PC-3 (cell line): ENCODE measurements at places on chromosomes 16 and 17. TPM values are rescaled to one million over a fixed set of nuclear protein-coding genes. Genes with fewer than 3 reads are reported as not detected.

- no peaks in the 10 kb centered on the region for H3K4me1 ChIP-seq
- no peaks in the 10 kb centered on the region for H3K27me3 ChIP-seq
- H3K4me3 ChIP-seq, result no peak overlapping the region
- no peak overlapping the region for H3K27ac ChIP-seq
Measured at GRCh38 chr16:17367036-17367435, 103.7 kb downstream of the XYLT1 start.

DNA sequence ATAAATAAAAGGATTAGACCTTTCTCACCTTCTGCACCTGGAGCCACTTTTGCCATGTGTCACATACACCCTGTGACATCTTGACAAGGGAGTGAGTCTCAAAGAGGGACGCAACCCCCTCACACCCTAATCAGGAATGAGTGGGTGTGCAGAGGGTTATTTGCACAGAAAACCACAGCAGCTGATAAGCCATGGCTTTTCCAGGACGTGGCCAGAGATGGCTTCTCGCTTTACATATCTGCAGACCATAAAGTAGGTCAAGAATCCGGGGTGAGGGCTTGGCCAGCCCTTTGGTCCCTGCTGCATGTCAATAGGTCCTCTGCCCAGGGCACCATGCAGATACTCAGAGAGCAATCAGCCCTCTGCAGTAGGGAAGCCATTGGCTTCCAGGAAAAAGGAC lies 2.4 kb upstream of the CD300LF start:
- peaks cover 70% of the 10 kb centered on the region for H3K27me3 ChIP-seq
- DNase-seq, result peak; percentile 31
- H3K36me3 ChIP-seq, result no peaks in the 10 kb centered on the region

GRCh38 chr17:15238676-15239422 lies 26.3 kb downstream of the PMP22 start:
- no peaks in the 10 kb centered on the region for H3K27me3 ChIP-seq
- no peak overlapping the region for H3K27ac ChIP-seq
- DNase-seq, result no peak
- peaks cover 37% of the 10 kb centered on the region for H3K36me3 ChIP-seq
- H3K4me3 ChIP-seq, result no peak overlapping the region
- H3K4me1 ChIP-seq, result no peaks in the 10 kb centered on the region

DNA sequence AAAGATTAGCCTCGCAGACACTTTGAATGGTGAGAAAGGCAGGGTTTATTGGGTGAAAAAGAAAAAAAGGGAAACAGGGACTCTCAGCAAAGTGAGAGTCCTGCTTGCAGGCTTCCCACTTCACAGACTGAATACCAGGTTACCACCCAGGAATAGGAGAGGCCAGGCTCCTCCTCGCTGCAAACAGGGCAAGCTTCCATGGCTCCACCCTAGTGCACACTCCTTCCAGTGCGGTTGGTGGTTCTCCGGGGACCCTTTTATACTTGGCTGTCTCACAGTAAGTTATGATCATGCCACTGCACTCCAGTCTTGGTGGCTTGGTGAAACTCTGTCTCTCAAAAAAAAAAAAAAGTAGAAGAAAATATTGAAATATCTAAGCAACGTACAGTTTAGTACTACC lies 30.5 kb upstream of the CDH8 start:
- no peak for DNase-seq
- H3K36me3 ChIP-seq, result no peaks in the 10 kb centered on the region
- no peak overlapping the region for H3K4me3 ChIP-seq
- H3K27ac ChIP-seq, result no peak overlapping the region

DNA sequence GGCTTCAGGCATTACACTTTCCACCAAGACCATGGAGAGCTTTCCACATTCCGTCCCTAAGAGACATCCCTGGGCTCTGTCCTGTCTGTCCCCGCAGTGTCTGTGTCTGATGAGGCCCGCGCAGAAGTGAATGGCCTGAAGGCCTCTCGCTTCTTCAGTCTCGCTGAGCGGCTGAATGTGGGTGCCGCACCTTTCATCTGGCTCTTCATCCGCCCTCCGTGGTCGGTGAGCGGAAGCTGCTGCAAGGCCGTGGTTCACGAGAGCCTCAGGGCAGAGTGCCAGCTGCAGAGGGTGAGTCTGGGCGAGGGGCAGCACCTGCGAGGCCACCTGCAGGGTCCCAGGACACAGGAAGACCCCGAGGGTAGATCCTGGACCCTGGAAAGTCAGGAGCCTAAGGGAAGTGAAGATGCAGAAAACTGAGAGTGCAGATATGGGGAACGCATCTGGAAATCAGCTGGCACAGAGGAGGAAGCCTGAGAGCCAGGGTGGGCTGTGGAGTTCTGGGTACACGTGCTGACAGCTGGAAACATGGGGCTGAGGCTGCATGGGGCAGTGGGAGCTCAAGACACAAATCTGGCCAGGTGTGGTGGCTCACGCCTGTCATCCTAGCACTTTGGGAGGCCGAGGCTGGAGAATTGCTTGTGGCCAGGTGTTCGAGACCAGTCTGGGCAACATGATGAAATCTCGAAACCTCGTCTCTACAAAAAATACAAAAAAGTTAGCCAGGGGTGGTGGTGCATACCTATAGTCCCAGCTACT lies 8.0 kb downstream of the CCNF start:
- H3K4me1 ChIP-seq, result no peaks in the 10 kb centered on the region
- DNase-seq, result no peak
- H3K4me3 ChIP-seq, result no peak overlapping the region
- no peaks in the 10 kb centered on the region for H3K27me3 ChIP-seq

DNA sequence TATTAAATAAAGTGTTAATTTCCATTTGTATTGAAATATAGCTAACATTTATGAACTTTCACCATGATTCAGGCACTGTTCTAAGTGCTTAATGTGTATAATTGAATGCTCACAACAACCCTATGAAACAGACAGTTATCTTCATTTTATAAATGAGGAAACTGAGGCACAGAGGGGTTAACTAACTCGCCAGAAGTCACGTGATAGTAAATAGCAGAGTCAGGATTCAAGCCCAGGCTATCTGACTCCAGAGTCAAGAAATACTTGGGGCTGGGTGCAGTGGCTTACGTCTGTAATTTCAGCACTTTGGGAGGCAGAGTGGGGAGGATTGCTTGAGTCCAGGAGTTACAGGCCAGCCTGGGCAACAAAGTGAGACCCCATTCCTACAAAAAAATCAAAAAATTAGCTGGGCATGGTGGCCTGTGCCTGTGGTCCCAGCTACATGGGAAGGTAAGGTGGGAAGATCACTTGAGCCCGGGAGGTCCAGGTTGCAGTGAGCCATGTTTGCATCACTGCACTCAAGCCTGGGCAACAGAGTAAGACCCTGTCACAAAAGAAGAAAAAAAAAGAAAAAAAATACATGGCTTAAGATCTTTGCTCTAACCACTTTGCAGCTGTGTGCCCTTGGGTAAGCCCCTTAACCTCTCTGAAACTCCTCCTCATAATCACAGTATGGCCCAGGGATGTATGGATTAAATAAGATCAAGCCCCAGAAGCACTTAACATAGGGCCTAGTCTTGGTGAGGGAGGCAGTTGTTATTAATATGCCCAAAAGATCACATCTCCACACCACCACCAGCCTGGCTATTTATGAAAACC lies 29.0 kb downstream of the WSB1 start:
- H3K27me3 ChIP-seq, result no peaks in the 10 kb centered on the region
- H3K4me1 ChIP-seq, result peaks cover 11% of the 10 kb centered on the region; the same call in 1 of the 2 replicates
- no peak for DNase-seq
- no peak overlapping the region for H3K4me3 ChIP-seq

GRCh38 chr17:27408891-27409290 lies 47.4 kb upstream of the KSR1 start:
- H3K27ac ChIP-seq, result no peak overlapping the region
- H3K36me3 ChIP-seq, result no peaks in the 10 kb centered on the region
- no peak for DNase-seq
- H3K4me3 ChIP-seq, result no peak overlapping the region
- H3K27me3 ChIP-seq, result no peaks in the 10 kb centered on the region; the same call in 1 of the 2 replicates

DNA sequence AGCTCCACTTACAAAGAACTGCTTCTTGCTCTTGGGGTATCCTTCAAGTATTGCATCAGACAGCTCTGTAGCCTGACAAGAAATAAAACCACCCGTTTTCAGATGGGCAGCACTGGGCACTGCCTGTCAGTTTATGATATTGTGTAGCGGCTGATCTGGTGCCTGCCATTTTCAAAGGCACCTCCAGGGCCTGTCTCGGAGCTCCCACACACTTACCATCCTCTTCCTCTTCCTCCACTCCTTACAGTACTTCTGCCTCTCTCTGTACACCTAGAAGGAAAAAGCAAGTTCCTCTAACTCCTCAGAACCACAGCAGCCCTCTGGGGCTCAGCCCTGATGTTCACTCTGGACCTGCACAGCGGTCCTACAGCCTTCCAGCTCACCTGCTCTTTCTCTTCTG lies 4.4 kb downstream of the PSMC3IP start:
- no peak for DNase-seq
- peaks cover 25% of the 10 kb centered on the region; the same call in 1 of the 2 replicates for H3K36me3 ChIP-seq
- no peak overlapping the region for H3K4me3 ChIP-seq

GRCh38 chr16:1354815-1355540 lies 3.2 kb downstream of the GNPTG start:
- no peaks in the 10 kb centered on the region for H3K27me3 ChIP-seq
- no peak for DNase-seq
- H3K27ac ChIP-seq, result no peak overlapping the region
- H3K4me3 ChIP-seq, result no peak overlapping the region
- H3K36me3 ChIP-seq, result peaks cover 2% of the 10 kb centered on the region; the same call in 1 of the 2 replicates

DNA sequence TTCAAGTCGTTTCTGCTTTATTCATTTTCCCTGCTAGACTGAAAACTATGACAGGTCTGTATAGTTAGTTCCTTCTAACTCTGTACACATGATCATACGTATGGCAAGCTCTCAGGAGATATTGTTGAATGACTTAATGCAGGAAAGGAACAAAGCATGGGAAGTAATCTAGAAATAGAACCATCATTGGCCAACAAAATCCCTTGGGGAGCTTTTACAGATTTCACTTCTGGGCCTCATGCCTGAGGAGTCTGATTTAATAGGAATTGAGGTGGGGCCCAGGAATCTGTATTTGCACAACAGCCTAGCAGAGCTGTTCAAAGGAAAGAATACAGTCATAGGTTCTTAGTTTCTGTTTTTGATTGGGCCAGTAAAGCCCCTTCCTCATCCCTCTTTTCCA lies 229.2 kb downstream of the MAP2K6 start:
- H3K4me1 ChIP-seq, result no peaks in the 10 kb centered on the region
- no peak overlapping the region for H3K4me3 ChIP-seq
- no peaks in the 10 kb centered on the region for H3K36me3 ChIP-seq

GRCh38 chr17:21039839-21040575 lies 2.8 kb downstream of the USP22 start:
- peak overlapping the region; percentile 99 for H3K4me3 ChIP-seq
- no peaks in the 10 kb centered on the region for H3K27me3 ChIP-seq
- peaks cover 32% of the 10 kb centered on the region for H3K4me1 ChIP-seq

DNA sequence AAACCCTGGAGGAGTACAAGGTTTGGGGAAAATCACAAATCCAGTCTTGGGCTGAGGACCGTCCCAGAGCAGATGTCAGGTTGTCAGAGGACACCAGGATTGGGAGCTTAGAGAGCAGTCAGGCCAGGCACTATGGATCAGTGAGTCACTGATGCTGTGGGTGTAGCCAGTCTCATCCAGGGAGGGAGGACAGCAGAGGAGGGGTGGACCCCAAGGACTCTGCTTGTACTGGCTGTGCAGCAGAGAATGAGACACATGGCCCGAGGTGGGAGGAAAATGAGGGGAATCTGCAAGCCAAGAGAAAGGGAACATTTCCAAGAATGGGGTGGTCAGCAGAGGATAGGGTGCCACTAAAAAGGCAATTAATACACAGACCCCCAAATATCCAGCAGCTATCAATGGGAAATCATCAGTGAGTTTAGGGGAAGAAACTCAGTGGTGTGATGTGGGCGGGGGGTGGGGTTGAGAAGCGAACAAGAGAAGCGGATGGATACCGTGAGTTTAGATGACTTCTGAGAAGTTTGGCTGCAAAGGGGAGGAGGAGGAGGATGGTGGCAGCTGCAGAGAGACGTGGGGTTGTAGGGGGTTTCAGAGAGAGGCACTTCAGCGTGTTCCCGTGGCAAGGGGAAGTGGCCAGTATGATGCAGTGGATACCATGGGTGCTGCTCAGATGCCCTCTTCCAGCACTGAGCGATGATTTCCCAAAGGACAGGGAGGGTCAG lies 43.9 kb downstream of the ARHGAP27 start:
- DNase-seq, result peak; percentile 24
- H3K4me1 ChIP-seq, result peaks cover 14% of the 10 kb centered on the region
- no peak overlapping the region for H3K4me3 ChIP-seq
- H3K36me3 ChIP-seq, result no peaks in the 10 kb centered on the region
- no peak overlapping the region for H3K27ac ChIP-seq

GRCh38 chr16:67017810-67018488 lies 11.0 kb upstream of the CBFB start:
- no peaks in the 10 kb centered on the region for H3K36me3 ChIP-seq
- H3K4me1 ChIP-seq, result peaks cover 7% of the 10 kb centered on the region
- DNase-seq, result peak; percentile 93
- H3K4me3 ChIP-seq, result no peak overlapping the region

GRCh38 chr16:4511441-4512082 lies 27.0 kb downstream of the CDIP1 start:
- H3K27me3 ChIP-seq, result no peaks in the 10 kb centered on the region
- DNase-seq, result peak; percentile 44
- peaks cover 4% of the 10 kb centered on the region; the same call in 1 of the 2 replicates for H3K36me3 ChIP-seq
- no peaks in the 10 kb centered on the region for H3K4me1 ChIP-seq
- H3K27ac ChIP-seq, result no peak overlapping the region

DNA sequence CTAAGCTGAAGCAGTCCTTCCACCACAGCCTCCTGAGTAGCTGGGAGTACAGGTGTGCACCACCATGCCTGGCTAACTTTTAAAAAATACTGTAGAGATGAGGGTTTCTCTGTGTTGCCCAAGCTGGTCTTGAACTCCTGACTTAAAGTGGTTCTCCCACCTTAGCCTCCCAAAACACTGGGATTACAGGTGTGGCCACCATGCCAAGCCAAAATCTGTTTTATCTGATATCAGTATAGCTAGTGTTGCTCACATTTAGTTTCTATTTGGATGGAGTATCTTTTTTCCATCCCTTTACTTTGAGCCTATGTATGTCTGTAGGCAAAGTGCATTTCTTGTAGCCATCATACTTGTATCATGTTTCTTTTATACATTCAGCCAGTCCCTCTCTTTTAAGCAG lies 82.1 kb downstream of the BCAS3 start:
- no peaks in the 10 kb centered on the region for H3K36me3 ChIP-seq
- no peaks in the 10 kb centered on the region for H3K4me1 ChIP-seq
- no peak for DNase-seq
- no peak overlapping the region for H3K4me3 ChIP-seq

- no peak overlapping the region for H3K27ac ChIP-seq
- H3K4me1 ChIP-seq, result peaks cover 10% of the 10 kb centered on the region; the same call in 1 of the 2 replicates
- H3K27me3 ChIP-seq, result no peaks in the 10 kb centered on the region
- peaks cover 26% of the 10 kb centered on the region for H3K36me3 ChIP-seq
Measured at GRCh38 chr17:51016099-51016498, 104.6 kb downstream of the SPAG9 start.

GRCh38 chr17:45687594-45687993 lies 96.5 kb upstream of the CRHR1 start:
- H3K36me3 ChIP-seq, result no peaks in the 10 kb centered on the region
- DNase-seq, result no peak
- H3K27ac ChIP-seq, result no peak overlapping the region

The PRR35 gene
- total RNA-seq, result not detected in 2 replicates

The KRTAP4-3 gene
- not detected in 2 replicates for total RNA-seq

The ZG16 gene
- total RNA-seq, result not detected in 2 replicates

The TMEM97 gene
- total RNA-seq, result 30.3 and 40.5 TPM in 2 replicates

The SPN gene
- total RNA-seq, result not detected in 2 replicates

The TNFRSF12A gene
- total RNA-seq, result 667 and 713 TPM in 2 replicates

The NHLRC4 gene
- total RNA-seq, result 0.44 TPM in 1 of 2 replicates, not detected in the other
